Hematopoietic multipotent progenitor cell treated with erythropoietin and hydrocortisone succinate and interleukin-3 and kit ligand, for 17 days (in vitro differentiated cells): ENCODE measurements at places on chromosomes 6 and 20.

DNA sequence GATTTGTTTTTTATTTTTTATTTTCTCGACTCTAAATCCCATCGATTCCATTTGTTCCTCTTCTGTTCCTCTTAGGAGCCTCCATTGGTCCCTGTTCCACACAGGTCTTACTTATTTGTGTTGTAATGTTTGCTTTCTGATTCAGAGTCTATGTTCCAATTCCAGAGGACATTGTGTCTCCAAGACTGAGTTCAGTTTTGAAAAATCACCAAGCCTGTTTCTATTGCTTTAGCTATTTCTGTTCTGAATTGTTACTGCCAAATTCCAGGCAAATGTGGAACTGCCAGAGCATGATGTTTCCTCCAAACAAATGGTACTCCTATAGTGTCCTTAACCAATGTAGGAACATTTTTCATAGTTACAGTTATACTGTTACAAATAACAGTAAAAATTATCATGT, 270.9 kb upstream of the SPTLC3 start:
- no peak for DNase-seq

GRCh38 chr6:37474316-37474715, 25.4 kb downstream of the CCDC167 start:
- no peak for DNase-seq

- DNase-seq: no peak
Observed at GRCh38 chr20:37277253-37277593, 12.2 kb upstream of the MANBAL start.

DNA sequence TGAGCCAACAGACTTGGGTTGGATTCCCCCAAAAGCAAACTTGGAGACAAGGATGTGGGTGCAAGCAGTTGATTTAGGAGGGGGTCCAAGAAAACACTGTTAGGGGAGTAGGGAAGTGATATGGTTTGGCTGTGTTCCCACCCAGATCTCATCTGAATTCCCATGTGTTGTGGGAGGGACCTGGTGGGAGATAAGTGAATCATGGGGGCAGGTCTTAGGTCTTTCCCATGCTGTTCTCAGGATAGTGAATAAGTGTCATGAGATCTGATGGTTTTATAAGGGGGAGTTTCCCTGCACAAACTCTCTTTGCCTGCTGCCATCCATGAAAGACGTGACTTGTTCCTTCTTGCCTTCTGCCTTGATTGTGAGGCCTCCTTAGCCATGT, 542.6 kb downstream of the DHX35 start:
- DNase-seq: no peak

- no peak for DNase-seq
Observed at GRCh38 chr20:47818996-47819609, 33.8 kb upstream of the SULF2 start.

DNA sequence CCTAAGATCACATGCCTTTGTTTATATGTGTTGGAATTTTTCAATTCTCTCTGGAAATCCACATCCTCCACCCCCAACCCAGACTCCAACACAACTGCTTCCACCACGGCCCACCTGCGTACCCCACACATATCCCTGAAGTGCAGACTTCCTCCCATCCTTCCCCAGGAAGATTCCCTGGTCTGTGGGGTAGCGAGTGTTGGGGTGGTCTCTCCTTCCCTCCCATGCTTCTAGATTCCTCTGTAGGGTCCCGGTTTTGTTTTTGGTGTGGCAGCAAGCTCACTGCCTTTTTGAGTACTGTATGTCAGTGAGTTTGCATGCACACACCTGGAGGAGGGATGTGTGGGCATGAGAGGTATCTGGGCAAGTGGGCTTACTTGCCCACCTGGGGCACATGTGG, 127.6 kb downstream of the MRPL14 start:
- DNase-seq: no peak

DNA sequence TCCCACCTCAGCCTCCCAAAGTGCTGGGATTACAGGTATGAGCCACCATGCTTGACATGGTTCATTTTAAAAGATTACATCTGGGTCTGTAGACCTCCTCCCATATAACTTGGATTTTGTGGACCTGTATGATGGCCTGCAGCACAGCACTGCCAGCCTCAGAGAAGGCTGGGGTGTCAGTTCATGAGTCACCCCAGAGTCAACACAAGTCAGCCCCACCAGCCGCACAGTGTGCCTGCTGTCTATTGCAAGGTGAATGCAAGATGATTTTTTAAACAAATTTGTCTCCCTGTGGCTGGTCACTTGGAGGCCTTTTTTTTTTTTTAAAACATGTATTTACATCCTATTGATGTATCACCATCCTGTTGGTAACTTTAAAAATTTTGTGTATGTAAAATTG, 76.7 kb downstream of the RREB1 start:
- DNase-seq: no peak

DNA sequence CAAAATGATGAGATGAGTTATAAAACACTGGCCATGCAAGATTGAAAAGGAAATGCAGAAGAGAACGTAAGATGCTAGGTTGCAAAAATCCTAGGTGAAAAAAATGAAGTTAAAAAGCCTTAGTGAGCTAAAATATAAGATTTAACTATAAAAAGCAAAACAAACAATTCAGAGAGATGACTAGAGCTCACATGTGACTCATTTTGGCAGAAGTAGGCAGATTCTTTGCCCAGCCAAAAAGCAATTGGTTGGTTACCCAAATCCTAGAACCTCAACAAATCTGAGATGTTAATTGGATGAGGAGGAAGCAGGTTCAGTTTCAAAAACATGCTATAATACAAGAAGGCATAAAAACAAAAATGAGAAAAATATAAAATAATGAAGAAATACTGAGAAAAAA, 249.1 kb downstream of the OGFRL1 start:
- DNase-seq: no peak

DNA sequence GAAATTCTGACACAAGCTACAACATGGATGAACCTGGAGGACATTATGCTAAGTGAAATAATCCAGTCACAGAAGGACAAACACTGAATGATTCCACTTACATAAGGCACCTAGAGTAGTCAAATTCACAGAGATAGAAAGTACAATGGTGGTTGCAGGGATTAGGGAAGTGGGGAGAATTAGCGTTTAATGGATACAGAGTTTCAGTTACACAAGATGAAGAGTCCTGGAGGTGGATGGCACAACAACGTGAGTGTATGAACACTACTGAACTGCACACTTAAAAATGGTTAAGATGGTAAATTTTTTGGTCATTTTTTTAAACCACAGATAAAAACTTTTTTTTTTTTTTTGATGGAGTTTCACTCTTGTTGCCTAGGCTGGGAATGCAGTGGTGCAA, 24.7 kb downstream of the MOCS3 start:
- DNase-seq: no peak

- no peak for DNase-seq
Observed at GRCh38 chr6:39962831-39963230, 28.6 kb upstream of the MOCS1 start.

DNA sequence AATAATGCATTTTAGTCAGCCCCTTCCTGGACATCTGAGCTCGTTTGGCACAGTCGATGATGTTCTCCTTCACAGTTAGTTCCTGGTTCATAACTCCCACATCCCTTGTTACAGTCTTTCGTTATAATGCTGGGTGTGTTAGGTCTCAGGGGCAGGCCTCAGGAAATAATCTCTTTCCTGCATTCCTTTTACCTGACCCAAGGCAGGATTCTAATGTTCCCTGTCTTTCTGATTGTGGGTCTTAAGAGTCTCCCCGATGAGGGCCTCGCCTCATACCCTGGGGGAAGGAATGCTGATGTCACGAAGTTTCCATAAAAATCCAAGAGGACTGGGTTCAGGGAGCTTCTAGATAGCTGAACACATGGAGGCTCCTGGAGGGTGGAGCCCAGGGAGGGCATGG, 104.0 kb upstream of the CARMIL1 start:
- no peak for DNase-seq

- DNase-seq: no peak
Observed at GRCh38 chr6:158029668-158030230, 48.1 kb downstream of the SYNJ2 start.
